ENCODE measurements at places on chromosomes 6 and 20. TPM values are rescaled to one million over a fixed set of nuclear protein-coding genes. Genes with fewer than 3 reads are reported as not detected.

GRCh38 chr6:75397656-75398465 is 95.7 kb downstream of the FILIP1 start:
- H3K4me1 ChIP-seq: no peaks in the 10 kb centered on the region
- DNase-seq: no peak
- H3K4me3 ChIP-seq: no peak overlapping the region
- no peaks in the 10 kb centered on the region for H3K27me3 ChIP-seq
- H3K27ac ChIP-seq: no peak overlapping the region
- no peaks in the 10 kb centered on the region for H3K36me3 ChIP-seq

DNA sequence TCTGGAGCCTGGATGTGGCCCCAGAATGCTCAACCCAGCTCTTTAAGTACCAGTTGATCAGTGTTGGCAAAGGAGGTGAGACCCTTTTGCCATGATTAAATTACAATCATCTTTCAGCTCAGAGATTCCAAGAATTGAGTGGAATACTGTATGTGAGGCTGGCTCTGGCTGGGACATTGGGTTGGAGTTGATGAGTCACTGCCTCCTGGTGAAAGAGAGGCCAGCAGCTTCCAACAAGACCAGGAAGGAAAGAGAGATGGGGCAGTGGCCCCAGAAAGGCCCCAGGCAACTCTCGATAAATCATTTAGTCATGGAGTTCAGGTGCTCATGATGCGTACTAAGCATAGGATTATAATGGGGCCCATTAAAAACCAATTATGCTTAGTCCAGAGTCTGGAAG is 2.1 kb downstream of the TGM6 start:
- peaks cover 18% of the 10 kb centered on the region for H3K4me1 ChIP-seq
- H3K36me3 ChIP-seq: no peaks in the 10 kb centered on the region
- H3K4me3 ChIP-seq: no peak overlapping the region
- H3K27me3 ChIP-seq: no peaks in the 10 kb centered on the region

DNA sequence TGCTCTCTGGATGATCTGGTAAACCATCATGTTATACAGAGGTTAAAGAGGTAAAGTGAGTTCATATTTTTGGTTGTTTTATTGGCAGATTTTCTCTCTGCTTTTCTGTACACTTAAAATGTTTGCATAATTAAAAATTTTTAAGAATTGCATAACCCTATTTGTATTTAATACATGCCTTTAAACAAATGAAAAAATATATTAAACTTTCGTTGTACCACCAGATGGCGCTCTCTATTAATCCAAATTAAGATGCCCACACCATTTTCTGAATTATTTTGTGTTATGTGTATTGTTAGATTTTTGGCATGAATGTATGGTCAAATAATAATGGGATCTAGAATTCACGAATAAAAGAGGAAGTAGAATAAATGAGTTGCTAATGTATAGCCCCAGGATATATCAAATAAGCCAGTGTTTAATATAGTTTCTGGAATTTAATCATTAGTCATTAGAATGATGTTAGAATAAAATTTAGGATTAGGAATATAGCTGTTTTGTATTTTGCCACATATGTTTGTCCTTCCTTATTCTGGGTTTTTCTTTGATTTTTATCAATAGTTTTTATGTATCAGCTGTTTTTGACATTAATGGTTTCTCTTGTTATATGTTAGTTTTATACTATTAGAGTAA is 38.9 kb downstream of the SMAP1 start:
- H3K27me3 ChIP-seq: no peaks in the 10 kb centered on the region
- no peak overlapping the region for H3K4me3 ChIP-seq
- DNase-seq: no peak
- H3K4me1 ChIP-seq: peaks cover 6% of the 10 kb centered on the region
- H3K27ac ChIP-seq: no peak overlapping the region

DNA sequence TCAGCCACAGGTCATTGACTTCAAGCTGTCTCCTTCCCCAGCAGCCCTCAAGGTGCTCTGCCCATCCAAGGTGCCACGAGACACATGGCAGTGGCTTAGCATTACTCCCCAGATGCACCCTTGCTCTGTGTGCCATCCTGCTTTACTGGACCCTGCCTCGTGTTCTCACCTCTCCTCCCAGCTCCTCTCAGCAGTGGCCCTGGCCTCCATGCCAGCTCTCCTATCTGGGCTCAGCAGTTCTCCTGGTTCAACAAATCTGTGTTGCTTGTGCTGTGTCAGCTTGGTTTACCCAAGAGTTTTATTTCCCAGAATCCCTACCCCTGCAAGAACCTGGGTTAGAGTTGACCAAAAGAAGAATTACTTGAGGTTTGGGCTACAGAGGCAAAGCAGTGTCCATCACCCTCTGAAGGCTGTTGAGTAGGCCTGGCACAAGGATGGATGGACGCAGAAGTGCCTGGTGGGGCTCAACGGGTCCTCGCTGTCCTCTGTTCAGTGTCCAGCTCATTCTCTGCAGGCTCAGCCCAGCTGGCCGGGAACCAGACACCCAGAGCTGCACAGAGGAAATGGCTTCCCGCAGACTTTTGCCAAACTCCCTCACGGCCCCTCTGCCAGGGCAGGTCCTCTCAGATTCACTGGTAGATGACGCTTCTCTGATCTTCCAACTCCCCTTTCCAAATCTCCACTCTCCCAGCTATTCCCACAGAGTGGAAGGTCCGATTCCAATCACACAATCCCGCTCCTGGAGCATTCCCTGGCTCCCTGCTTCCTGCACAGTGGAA is 82.6 kb downstream of the FOXA2 start:
- no peaks in the 10 kb centered on the region for H3K27me3 ChIP-seq
- H3K4me1 ChIP-seq: no peaks in the 10 kb centered on the region
- H3K4me3 ChIP-seq: no peak overlapping the region
- H3K27ac ChIP-seq: no peak overlapping the region

DNA sequence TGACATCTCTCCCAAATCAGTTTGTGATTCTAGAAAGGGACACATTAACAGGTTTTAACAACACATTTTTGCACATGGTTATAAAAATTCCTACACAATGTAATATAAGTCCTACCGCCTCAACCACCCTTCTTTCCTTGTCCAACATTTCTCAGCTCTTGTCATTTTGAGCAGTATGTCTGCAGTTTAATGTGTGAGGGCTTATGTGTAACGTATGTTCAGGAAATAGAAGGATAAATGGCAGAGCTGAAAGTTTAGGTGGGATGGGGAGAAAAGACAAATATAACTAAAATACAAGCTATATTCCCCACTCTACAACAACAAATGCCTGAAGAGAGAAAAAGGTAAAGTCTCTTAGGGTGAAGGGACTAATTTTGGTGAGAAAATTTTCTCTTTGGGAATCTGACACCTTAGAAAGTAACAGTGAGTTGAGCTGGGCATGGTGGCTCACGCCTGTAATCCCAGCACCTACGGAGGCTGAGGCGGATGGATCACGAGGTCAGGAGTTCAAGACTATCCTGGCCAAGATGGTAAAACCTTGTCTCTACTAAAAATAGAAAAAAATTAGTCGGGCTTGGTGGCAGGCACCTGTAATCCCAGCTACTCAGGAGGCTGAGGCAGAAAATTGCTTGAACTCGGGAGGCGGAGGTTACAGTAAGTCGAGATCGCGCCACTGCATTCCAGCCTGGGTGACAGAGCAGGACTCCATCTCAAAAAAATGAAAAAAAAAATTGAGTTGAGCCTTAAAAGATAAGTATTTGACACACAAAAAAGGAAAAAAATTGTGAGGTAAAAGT is 5.1 kb downstream of the PNRC1 start:
- H3K4me1 ChIP-seq: peaks cover 27% of the 10 kb centered on the region
- H3K27me3 ChIP-seq: no peaks in the 10 kb centered on the region
- peaks cover 27% of the 10 kb centered on the region for H3K36me3 ChIP-seq
- H3K27ac ChIP-seq: no peak overlapping the region
- H3K4me3 ChIP-seq: no peak overlapping the region

GRCh38 chr6:139981768-139982181 is 607.3 kb upstream of the CITED2 start:
- no peaks in the 10 kb centered on the region for H3K36me3 ChIP-seq
- no peaks in the 10 kb centered on the region for H3K27me3 ChIP-seq
- no peak overlapping the region for H3K27ac ChIP-seq

DNA sequence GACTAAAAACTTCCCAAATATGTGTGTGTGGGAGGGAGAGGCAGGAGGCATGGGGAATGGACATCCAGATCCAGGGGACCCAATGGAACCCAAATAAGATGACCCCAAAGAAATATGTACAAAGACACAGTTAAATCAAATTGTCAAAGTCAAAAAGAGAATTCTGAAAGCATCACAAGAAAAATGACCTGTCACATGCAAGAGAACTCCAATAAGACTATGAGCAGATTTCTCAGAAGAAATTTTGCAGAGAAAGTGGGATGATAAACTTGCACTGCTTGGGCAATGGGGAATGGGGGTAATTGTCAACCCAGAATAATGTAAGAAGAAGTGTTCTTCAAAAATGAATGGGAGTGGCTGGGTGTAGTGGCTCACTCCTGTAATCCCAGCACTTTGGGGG is 59.5 kb upstream of the PLN start:
- DNase-seq: no peak
- no peak overlapping the region for H3K27ac ChIP-seq
- H3K4me3 ChIP-seq: no peak overlapping the region
- H3K27me3 ChIP-seq: no peaks in the 10 kb centered on the region
- peaks cover 21% of the 10 kb centered on the region for H3K36me3 ChIP-seq

Gene LRRC73
- 0.13 TPM for total RNA-seq

Gene FLRT3
- not detected for total RNA-seq

DNA sequence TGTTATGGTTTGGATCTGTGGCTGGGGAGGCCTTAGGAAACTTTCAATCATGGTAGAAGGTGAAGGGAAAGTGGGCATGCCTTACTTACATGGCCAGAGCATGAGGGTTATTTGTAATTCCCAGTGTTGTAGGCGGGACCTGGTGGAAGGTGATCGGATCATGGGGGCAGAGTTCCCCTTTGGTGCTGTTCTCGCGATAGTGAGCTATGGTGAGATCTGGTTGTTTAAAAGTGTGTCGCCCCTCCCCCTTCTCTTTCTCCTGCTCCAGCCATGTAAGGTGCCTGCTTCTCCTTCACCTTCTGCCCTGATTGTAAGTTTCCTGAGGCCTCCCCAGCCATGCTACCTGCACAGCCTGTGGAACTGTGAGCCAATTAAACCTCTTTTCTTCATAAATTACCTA is 145.8 kb downstream of the TFAP2C start:
- no peaks in the 10 kb centered on the region for H3K4me1 ChIP-seq
- H3K36me3 ChIP-seq: no peaks in the 10 kb centered on the region
- H3K27me3 ChIP-seq: no peaks in the 10 kb centered on the region
- no peak overlapping the region for H3K4me3 ChIP-seq
- DNase-seq: no peak

DNA sequence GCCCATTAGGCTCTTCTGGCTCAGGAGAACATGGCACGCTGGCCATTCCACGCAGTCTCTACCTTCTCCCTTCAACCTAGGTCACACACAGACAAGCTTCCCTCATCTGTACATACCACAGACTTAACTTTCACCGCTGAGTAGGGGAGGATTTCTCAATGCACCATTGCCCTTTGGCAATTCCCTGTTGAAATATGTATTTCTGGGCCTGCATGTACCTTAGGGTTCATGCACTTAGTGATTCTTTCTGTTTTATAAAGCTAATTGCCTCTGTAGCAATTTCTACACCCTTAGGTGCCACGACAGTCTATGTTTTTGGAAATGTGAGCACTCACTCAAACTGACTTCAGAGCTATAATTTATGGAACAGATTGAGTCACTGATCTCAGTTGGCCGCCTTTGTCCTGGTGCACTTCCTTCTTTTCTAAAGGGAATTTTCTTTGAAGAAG is 253.8 kb upstream of the PRDM1 start:
- DNase-seq: no peak
- no peak overlapping the region for H3K4me3 ChIP-seq
- no peaks in the 10 kb centered on the region for H3K27me3 ChIP-seq
- H3K27ac ChIP-seq: no peak overlapping the region

Gene SRXN1
- 26.3 TPM for total RNA-seq

DNA sequence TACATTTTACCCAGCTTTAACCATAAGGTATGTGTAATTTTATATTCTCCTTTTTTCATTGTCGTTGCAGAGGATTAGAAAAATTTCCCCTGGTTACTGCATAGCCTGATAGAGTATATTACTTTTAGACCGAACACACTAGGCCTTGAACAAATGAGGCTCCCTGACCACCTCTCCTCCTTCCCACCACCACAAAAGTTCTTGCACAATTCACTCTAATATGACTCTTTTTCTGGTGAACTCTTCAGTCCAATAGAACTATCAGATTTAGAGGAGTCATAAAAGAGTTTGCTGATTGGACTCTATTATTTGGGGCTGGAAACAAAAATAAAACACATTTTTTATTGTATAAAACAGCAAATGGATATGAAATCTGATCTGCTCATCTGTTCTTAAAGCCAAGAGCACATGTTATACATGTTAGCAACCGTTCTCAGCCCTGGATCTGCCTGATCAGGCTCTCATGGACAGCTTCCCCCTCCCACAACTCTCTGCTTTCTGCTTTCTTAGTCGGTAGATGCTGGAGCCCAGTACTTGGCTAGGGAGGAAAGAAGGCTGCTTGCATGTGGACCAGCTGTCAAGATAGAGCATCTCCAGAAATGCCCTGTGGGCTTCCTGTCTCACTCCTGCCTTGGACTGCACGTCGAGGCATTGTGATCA is 83.5 kb downstream of the CD164 start:
- H3K4me3 ChIP-seq: no peak overlapping the region
- no peaks in the 10 kb centered on the region for H3K4me1 ChIP-seq
- no peaks in the 10 kb centered on the region for H3K36me3 ChIP-seq
- DNase-seq: no peak

DNA sequence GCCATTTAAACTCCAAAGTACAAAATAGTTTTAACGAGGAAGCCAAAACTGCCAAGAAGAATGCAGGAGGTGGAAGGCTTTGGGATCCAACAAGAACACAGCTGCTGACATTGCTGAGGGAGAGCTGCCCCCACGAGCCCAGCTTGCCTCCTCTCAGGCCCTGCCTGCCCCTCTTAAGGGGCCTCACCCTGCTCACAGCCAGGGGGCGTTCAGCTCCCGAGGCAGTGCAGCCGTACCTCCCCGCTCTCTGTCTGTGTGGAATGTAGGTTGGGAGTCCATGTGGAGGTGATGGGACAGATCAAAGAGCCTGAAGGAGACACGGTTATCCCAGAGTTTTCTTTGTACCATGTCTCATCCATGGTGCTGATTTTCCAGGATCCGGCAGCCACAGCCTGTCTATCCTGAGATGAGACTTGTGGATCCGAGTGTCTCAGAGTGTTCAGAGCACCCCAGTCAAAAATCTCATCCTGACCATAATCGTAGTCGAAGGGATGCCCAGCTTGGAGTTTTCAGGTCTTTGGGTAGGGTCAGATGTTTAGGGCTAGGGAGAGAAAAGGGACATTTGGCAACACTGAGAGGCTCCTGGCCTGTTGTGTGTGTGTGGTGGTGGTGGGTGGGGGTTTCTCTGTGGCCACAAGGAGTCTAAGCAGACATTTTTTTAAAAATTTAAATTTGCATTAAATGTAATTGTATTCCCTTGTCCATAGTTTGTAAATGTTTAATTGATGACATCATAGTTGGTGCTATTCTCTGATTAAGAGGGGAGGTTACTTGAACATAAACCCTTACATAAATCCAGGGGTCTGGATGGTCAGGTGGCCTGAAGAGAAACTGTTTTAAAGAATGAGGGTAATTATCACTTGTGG is 111.4 kb upstream of the CLDN20 start:
- no peak overlapping the region for H3K27ac ChIP-seq
- no peaks in the 10 kb centered on the region for H3K27me3 ChIP-seq
- no peak overlapping the region for H3K4me3 ChIP-seq
- DNase-seq: no peak
- peaks cover 12% of the 10 kb centered on the region for H3K4me1 ChIP-seq
- no peaks in the 10 kb centered on the region for H3K36me3 ChIP-seq
